ENCODE measurements at places on chromosomes 16 and 17.

- peak; percentile 40 for DNase-seq
Measured at GRCh38 chr16:69904495-69905170, 46.5 kb upstream of the CLEC18A start.

DNA sequence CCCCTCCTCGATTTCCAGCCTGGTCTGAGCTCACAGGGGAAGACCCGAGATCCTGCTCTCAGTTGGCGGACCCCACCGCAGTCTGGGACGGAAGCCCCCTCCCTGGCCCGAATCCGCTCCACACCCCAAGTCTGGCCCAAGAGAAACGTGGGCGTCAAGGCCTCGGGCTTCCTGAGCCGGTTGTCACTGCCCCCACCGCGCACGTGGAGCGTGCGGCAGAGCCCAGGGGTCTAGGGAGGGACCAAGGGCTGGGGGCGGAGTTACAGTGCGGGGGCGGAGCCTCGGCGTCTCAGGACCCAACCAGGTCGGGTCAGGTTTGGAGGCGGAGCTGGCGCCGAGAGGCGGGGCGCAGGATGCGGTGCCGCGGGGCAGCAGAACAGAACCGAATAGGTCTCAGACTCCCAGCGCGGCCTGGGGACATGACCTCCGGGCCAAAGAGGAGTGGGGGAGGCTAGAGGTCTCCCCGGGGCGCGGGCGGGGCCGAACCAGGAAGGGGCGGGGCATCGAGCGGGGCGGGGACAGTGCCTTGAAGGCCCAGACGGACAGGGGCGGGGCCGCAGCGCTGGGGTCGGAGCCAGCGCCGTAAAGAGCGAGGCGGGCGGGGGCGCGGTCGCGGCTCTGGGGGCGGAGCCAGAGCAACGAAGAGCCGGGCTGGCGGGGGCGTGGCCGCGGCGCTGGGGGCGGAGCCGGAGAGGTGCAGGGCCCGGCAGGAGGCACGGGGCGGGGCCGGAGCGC is 431 bp upstream of the ZFPM1 start:
- peak; percentile 98 for DNase-seq

- DNase-seq: no peak
Measured at GRCh38 chr16:874366-875181, 74.0 kb upstream of the GNG13 start.

- DNase-seq: no peak
Measured at GRCh38 chr17:80742581-80743180, 198.0 kb downstream of the RPTOR start.

DNA sequence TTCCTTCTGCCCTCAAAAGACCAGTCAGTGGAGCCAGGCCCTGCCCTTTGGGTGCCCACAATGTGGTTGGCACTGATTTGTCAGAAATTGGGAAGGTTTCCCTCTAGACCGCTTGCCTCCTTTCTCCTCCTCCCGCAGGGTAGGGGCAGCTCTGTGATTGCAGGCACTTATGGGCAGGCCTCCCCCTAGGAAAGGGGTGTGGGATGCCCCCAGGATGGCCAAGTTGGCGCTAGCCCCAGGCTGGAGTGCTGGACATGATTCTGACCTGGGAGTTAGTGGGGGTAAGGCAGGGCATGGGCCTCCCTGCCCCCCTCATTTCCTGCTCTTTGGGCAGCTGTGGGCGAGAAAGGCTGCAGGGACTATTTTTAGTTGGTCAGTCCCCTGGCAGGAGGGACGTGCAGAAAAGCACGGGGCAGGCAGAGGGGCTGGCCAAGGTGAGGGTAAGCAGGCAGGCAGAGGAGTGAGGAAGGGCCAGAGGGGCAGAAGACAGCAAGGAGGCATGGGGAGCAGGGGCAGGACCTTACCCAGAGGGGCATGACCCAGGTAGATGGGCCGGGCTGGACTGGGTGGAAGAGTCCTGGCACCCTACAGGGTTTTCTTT is 3.3 kb downstream of the RARA start:
- DNase-seq: no peak

DNA sequence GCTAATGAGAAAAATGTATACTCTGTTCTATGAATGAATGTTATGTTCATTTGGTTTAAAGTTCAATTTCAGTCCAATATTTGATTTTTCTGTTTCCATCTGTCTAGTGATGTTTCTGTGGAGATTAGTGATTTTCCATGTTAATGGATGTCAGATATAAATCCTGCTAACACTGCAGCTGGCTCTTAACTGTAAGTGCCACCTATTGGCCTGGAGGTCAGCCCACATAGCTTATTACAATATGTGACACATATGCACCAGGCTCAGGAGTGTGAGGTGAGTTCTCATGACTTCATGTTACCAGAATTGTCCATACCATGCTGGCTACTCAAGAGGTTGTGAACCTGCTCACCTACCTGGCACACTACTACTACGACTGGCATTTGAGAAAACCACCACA is 17.1 kb downstream of the ATF7IP2 start:
- DNase-seq: no peak
